ENCODE measurements at places on chromosomes 7 and 10.

GRCh38 chr7:151556592-151556991, 36.9 kb upstream of the RHEB start:
- DNase-seq: no peak

GRCh38 chr10:492836-493235, 196.6 kb downstream of the DIP2C start:
- no peak for DNase-seq

- no peak for DNase-seq
These were observed 49.2 kb downstream of the GALNT11 start for GRCh38 chr7:152074673-152075072.

GRCh38 chr10:125257521-125258108, 97.3 kb upstream of the CTBP2 start:
- DNase-seq: no peak

- DNase-seq: no peak
These were observed 1.1 kb upstream of the LBX1 start for GRCh38 chr10:101230183-101230917.

DNA sequence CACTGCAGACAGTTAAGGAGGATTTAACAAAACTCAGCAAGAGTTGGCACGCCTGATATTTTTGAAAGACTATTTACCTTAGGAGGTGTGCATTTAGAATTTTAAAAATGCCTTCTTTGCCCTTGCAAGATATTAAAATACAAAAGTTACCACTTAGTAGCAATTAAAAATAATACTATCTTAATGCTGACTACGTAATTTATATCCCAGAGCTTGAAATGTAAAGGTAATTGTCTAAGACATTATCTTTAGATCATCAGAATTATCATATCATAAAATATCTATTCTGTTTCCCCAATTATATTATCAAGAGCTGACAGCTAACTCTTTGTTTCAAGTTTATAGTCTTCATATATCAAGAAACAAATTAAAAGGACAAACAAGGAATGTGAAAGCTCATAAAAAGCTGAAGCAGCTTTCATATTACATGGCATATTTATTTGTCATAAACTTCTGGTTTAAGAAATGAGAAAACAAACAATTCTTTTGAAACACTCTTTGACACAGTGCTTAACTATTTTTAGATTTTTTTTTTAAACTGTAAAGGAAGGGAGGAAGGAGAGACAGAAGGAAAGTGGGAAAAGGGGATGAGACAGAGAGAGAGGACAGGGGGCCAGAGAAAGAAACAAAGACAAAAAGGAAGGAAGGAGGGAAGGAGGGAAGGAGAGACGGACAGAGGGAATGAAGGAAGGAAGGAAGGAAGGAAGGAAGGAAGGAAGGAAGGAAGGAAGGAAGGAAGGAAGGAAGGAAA, 73.5 kb downstream of the RTKN2 start:
- DNase-seq: no peak

- DNase-seq: no peak
These were observed 241.5 kb downstream of the ELFN1 start for GRCh38 chr7:1911571-1911970.

- DNase-seq: no peak
These were observed 26.3 kb downstream of the ANKRD61 start for GRCh38 chr7:6057316-6058129.

DNA sequence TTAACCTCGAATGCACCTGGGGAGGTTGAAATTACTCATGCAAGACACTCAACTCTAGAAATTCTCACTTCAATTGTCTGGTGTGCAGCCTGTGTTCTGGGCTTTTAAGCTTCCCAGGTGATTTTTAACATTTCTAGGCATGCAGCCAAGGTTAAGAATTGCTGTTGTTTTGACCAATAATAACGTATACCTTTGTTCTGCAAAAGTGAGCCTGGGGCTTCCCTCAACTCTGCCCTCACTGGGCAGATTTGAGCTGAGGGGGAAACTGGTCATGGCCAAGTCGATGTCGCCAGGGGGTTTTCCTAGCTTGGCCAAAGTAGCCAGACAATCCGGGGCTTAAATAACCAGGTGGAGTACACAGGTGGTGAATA, 568 bp downstream of the PRSS2 start:
- peak; percentile 29 for DNase-seq

DNA sequence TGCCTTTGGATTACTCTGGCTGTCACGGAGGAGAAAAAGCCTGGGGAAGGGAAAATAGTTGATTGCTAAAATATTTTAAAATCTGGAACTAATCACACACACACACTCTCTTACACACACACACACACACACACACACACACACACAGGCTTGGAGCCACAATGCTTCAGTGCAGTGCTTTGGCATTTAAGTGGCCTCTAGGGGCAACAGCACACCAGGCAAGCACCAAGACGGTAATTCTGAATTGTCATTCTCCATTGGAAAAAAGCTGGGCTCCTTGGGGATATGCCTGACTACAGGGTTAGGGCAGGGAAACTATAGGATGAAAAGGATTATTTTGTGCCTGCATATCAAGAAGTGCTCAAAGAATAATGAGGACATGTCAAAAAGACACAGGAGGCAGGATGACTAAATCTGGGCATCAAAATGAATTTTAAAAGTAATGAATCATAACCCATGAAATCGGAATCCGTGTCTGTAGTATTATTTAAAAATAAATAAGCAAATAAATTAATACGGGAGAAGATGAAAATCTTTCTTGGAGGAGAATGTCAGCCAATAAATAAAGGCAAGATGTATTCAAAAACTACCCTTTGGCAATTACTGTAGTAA, 30.4 kb upstream of the DDC start:
- peak; percentile 34 for DNase-seq

GRCh38 chr7:95904099-95904498, 131.7 kb downstream of the DYNC1I1 start:
- no peak for DNase-seq

DNA sequence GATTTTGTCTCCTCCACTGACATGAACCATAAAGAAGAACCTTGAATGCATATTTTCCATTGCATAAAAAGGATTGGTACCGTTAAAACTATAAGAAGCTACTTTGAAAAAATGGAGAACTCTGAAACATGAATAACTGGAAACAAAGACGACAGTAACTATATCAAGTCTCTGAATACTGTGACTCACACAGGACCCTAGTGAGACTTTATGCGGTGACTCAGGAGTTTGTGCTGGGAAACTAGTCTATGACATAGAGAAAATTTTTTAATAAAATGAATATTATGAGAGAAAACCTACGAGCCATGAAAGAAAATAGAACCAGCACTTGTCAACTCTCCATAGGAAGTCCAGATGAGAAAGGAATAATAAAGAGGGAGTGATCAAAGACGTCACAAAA, 339.9 kb upstream of the ADARB2 start:
- no peak for DNase-seq

- no peak for DNase-seq
These were observed 21.4 kb upstream of the OPN4 start for GRCh38 chr10:86632951-86633350.

- no peak for DNase-seq
These were observed 49.8 kb upstream of the FAM133B start for GRCh38 chr7:92639966-92640365.

DNA sequence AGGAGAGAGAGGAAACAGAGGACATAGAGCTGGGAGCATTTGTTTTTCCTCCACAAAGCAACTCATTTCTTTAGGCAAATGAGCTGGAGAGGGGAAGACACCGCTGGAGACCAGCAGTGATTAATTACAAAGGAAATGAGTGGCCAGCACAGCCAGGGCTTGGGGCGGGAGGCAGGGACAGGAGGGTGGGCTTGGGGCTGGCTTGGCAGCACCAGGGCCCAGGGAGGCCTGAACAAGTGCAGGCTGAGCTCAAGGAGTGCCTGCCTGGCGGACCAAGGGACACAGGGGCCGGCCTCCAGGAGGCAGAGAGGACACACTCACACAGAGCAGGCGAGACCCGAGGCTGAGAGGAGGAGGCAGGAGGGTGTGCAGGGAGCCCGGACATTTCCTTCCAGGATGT, 149.0 kb upstream of the UNC5B start:
- DNase-seq: no peak

DNA sequence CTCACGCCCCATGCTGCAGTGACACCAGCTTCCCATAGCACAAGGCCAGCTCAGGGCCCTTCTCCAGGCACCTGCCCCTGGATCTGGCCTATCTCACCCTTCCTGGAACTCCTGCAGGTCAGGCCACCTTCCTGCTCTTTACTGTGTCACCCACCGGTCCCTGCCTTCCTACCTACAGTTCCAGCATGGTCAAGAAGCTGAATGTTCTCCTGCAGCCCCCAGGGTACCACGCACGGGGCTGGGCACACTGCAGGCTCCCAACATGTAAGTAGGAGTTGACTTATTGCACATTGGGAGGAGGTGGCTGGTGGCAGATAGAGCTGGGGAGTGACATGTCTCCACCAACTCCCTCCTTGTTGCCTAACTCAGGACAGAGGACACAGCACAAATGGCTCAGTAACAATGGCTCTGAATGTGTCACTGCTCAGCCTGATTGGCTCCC, 14.5 kb downstream of the ITPRIP start:
- no peak for DNase-seq
